ENCODE measurements at places on chromosomes 11 and 22. TPM values are rescaled to one million over a fixed set of nuclear protein-coding genes. Genes with fewer than 3 reads are reported as not detected.

GRCh38 chr11:78406568-78407196, 10.9 kb downstream of the GAB2 start:
- DNase-seq: no peak

DNA sequence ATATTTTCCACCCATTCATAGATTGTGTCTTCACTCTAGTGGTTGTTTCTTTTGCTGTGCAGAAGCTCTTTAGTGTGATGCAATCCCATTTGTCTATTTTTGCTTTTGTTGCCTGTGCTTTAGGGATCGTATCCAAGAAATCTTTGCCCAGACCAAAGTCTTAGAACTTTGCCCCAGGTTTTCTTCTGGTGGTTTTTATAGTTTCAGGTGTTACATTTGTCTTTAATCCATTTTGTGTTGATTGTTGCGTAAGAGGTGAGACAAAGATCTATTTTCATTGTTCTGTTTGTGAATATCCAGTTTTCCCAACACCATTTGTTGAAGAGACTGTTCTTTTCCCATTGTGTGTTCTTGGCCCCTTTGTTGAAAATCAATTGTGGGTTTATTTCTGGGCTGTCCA, 6.4 kb downstream of the IL10RA start:
- DNase-seq: no peak

- no peak for DNase-seq
Measured at GRCh38 chr11:66595245-66595904, 2.4 kb downstream of the CCS start.

C11orf54 gene
- 20.2 TPM for total RNA-seq

CHRM1 gene
- total RNA-seq: not detected

NDUFC2 gene
- 62.0 TPM for total RNA-seq

TSGA10IP gene
- not detected for total RNA-seq

OR5P2 gene
- total RNA-seq: 1.2 TPM
